ENCODE measurements at places on chromosomes 7 and 10.

DNA sequence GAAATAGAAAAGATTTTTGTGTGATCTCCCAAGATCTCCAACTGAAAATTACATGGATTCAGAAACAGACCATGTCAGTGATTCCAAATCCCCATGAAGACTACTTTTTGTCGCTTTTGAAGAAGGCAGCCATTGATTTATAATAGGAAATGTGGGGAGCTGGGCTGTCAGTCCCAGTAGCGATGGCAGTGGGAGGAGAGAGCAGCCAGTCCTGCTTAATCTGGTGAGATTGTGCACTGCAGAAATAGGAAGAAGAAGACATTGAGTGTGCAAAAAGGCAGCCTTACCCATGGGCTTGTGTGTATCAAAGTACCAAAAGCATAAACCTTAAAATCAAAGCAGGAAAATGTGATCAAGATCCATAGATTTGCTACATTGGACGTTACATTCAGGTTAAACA, 4.8 kb downstream of the ADRB1 start:
- no peak for DNase-seq

- no peak for DNase-seq
Measured at GRCh38 chr10:45106236-45106856, 105.6 kb downstream of the ZNF22 start.

DNA sequence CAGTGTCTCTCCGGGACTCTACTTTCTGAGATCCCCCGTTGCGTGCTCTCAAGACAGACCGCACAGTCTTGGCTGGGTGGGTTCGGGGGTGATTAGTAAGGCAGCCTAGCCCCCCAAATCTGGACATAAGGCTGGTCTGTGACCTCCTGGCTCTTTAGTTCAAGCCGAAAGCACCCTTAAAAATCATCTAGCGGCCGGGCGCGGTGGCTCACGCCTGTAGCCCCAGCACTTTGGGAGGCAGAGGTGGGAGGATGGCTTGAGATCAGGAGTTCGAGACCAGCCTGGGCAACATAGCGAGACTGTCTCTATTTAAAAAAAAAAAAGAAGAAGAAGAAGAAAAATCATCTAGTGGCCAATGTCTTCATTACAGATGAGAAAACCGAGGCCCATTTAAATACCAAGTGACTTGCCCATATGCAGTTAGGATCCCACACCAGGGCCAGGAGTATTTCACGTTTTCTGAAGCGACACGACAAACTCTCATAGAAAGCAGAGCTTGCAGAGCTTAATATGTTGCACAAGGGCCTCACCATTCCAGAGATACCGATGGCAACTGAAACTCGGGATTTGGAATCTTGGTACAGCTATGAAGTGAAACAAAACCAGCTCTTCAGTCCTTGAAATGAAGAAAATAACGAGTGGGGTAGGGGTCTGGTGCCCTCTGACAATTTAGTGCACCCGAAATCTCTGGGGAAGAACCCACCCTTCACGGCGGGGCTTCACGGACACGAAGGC, 703 bp upstream of the HILPDA start:
- no peak for DNase-seq

- no peak for DNase-seq
Measured at GRCh38 chr10:9357471-9357870, 1303.0 kb downstream of the GATA3 start.

DNA sequence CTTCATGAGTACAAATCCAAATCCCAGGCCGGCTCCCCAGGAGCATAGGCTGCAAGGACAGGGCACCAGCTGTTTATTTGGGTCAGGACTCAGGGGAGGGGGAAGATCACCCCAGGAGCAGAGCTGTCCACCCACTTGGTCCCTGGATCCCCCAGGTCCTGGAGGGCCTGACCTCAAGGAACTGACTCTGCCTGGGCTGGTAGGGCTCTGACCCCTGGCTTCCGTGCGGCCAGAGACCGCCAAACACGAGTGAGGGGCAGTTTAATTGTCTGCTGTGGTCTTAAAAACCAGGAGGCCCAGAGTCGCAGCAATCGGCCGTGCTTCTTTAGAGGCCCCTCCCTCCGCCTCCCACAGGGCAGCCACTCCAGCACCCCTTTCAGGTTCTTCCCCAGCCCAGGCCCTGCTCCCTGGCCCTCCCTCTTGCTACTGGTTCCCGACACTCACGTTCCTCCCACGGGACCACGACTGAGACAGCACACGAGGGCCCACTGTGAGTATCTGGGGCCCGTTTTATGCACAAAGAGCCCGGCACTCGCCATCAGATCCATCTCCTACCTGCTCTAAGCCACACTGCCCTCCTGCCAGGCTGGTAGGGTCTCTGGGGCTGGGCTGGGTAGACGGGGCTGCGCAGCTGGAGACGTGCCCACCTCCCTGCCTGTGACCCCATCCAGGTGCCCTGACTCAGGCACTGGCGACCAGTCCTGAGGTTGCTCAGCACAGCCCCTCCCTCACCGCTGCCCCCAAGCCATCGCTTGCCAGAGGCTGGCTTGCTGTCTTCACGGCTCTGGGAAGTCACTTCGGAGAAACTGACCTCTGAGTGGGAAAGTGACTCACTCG, 30.0 kb upstream of the CFAP46 start:
- no peak for DNase-seq

- no peak for DNase-seq
Measured at GRCh38 chr7:23445326-23445725, 25.0 kb downstream of the IGF2BP3 start.

GRCh38 chr10:76509446-76509845, 1078.0 kb downstream of the LRMDA start:
- DNase-seq = no peak
